Cardiac muscle cell (in vitro differentiated cells and primary cell): ENCODE measurements at places on chromosomes 5 and 9. TPM values are rescaled to one million over a fixed set of nuclear protein-coding genes. Genes with fewer than 3 reads are reported as not detected.

GABRB2 gene
- 1.8 and 3.3 TPM in 2 replicates for total RNA-seq

OTP gene
- total RNA-seq, result not detected in 2 replicates

FAM169A gene
- total RNA-seq, result 28.7 and 30.1 TPM in 2 replicates

KLF4 gene
- 0.56 and 1.4 TPM in 2 replicates for total RNA-seq

IL33 gene
- not detected in 2 replicates for total RNA-seq

PRR7 gene
- total RNA-seq, result 26.4 and 29.0 TPM in 2 replicates

DIPK1B gene
- 163 and 188 TPM in 2 replicates for total RNA-seq

HAVCR1 gene
- not detected in 2 replicates for total RNA-seq

PCDHGA11 gene
- total RNA-seq, result 3.6 and 5.0 TPM in 2 replicates

PCDHGB4 gene
- total RNA-seq, result 17.4 and 23.5 TPM in 2 replicates

C1QTNF3 gene
- total RNA-seq, result 3.7 and 4.6 TPM in 2 replicates

WNK2 gene
- total RNA-seq, result 31.6 and 92.2 TPM in 2 replicates

- no peak for DNase-seq
- H3K36me3 ChIP-seq, result no peaks in the 10 kb centered on the region
- no peak overlapping the region for H3K4me3 ChIP-seq
- no peaks in the 10 kb centered on the region for H3K27me3 ChIP-seq
- H3K4me1 ChIP-seq, result no peaks in the 10 kb centered on the region
- no peak overlapping the region for H3K27ac ChIP-seq
Observed at GRCh38 chr9:11757408-11757807, 935.8 kb upstream of the TYRP1 start.

- H3K27ac ChIP-seq, result no peak overlapping the region
- H3K4me1 ChIP-seq, result no peaks in the 10 kb centered on the region
- H3K27me3 ChIP-seq, result no peaks in the 10 kb centered on the region
- no peak overlapping the region for H3K4me3 ChIP-seq
Observed at GRCh38 chr9:21519855-21520434, 37.8 kb upstream of the IFNE start.

DNA sequence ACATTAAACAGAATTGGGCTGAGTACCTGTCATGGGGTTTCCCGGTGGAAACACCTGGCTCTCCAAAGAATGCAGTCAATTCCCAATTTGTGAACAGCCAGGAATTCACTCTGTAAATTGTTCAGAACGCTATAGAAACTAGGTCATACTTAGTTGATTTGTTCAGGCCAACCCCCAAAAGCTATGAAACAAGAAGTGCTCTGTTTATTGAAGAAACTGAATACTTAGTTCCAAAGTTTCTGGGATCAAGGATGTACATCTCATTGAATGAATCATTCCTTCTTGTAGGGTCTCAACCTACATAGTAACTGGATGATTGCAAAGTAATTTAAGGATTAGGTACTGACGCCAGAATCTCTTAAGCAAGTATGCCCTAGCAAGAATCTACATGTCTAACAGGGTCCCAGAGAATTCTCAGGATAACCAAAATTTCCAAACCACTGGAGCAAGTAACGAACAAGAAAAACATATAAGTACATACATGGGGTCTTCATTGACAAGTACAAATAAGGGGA, 659 bp upstream of the TUSC1 start:
- H3K4me3 ChIP-seq, result peak overlapping the region; percentile 58
- peaks cover 3% of the 10 kb centered on the region for H3K4me1 ChIP-seq
- no peak for DNase-seq
- peak overlapping the region; percentile 89 for H3K27ac ChIP-seq
- no peaks in the 10 kb centered on the region for H3K36me3 ChIP-seq
- H3K27me3 ChIP-seq, result no peaks in the 10 kb centered on the region

- no peaks in the 10 kb centered on the region for H3K36me3 ChIP-seq
- H3K4me1 ChIP-seq, result peaks cover 29% of the 10 kb centered on the region
- no peak for DNase-seq
- H3K27ac ChIP-seq, result no peak overlapping the region
Observed at GRCh38 chr5:143186623-143187022, 216.9 kb downstream of the NR3C1 start.

DNA sequence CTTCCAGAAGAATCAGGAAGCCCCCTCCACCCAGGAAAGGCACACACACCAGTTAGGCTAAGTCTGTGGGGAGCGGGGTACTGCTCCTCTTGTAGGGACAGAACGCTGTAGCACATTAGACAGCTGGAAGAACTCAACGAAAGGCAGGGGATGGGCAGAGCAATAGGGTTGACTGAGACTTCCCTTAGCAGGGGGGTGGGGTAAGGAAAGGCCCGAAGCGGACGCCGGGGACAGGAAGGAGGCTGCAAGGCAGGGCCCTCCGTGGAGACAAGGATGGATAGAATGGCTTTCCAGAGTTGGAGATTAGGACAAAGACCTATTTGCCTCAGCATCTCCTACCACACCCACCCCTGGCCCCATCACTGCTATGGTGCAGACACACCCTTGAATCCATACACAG, 14.3 kb downstream of the CNTFR start:
- H3K36me3 ChIP-seq, result no peaks in the 10 kb centered on the region
- peaks cover 37% of the 10 kb centered on the region for H3K4me1 ChIP-seq
- no peak overlapping the region for H3K4me3 ChIP-seq

DNA sequence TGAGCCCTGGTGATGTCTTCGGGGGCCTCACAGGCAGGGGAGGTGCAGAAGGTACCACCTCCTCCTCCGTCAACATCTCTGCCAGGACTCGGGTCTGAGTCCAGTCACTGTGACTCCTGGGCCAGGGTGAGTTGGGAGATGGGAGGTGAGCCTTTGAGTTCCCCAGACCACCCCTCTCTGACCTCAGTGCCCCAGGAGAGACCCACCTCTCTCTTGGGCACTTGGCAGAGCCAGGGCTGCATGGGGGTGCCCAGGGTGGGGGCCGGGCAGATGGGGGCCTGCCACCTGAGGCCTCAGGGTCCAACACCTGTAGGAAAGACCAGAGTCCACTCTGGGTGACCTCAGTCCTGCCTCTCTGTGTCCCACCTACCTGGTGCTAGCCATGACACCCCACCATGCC, 6.8 kb downstream of the KIF12 start:
- H3K27me3 ChIP-seq, result peaks cover 5% of the 10 kb centered on the region
- H3K27ac ChIP-seq, result no peak overlapping the region
- no peaks in the 10 kb centered on the region for H3K36me3 ChIP-seq
- no peak overlapping the region for H3K4me3 ChIP-seq
- no peaks in the 10 kb centered on the region for H3K4me1 ChIP-seq
- DNase-seq, result no peak

DNA sequence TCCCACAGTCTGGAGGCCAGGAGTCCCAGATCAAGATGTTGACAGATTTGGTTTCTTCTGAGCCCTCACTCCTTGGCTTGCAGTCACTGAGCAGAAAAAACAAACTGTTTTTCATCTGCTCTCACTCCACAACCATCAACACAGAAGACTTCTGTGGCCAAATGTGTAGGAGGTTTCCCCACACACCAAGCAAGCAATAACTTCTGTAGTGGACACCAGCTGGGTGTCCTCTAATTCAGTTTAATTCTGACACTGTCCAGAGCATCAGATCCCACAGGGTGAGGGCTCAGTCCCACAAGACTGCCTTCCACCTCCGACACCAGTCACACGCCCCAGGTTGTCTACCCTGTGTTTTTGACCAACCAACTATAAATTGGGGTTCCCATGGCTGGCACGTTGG, 209.9 kb downstream of the AOPEP start:
- DNase-seq, result peak; percentile 91
- no peaks in the 10 kb centered on the region for H3K27me3 ChIP-seq
- H3K4me3 ChIP-seq, result no peak overlapping the region
- H3K36me3 ChIP-seq, result no peaks in the 10 kb centered on the region

- no peak overlapping the region for H3K4me3 ChIP-seq
- no peak for DNase-seq
- peaks cover 12% of the 10 kb centered on the region for H3K4me1 ChIP-seq
- no peaks in the 10 kb centered on the region for H3K27me3 ChIP-seq
- H3K36me3 ChIP-seq, result no peaks in the 10 kb centered on the region
Observed at GRCh38 chr9:96140296-96141127, 161.5 kb downstream of the HSD17B3 start.

- H3K27ac ChIP-seq, result no peak overlapping the region
- no peak for DNase-seq
- no peaks in the 10 kb centered on the region for H3K36me3 ChIP-seq
Observed at GRCh38 chr5:161085056-161085455, 233.0 kb upstream of the ATP10B start.

- no peaks in the 10 kb centered on the region for H3K36me3 ChIP-seq
- H3K27ac ChIP-seq, result no peak overlapping the region
- no peak overlapping the region for H3K4me3 ChIP-seq
- peak; percentile 70 for DNase-seq
Observed at GRCh38 chr5:145943674-145944121, 7.3 kb downstream of the SH3RF2 start.

- H3K4me1 ChIP-seq, result peaks cover 52% of the 10 kb centered on the region
- no peak overlapping the region for H3K4me3 ChIP-seq
- H3K27ac ChIP-seq, result no peak overlapping the region
- no peaks in the 10 kb centered on the region for H3K27me3 ChIP-seq
- peak; percentile 10 for DNase-seq
- H3K36me3 ChIP-seq, result no peaks in the 10 kb centered on the region
Observed at GRCh38 chr5:169706758-169707450, 69.8 kb downstream of the DOCK2 start.

DNA sequence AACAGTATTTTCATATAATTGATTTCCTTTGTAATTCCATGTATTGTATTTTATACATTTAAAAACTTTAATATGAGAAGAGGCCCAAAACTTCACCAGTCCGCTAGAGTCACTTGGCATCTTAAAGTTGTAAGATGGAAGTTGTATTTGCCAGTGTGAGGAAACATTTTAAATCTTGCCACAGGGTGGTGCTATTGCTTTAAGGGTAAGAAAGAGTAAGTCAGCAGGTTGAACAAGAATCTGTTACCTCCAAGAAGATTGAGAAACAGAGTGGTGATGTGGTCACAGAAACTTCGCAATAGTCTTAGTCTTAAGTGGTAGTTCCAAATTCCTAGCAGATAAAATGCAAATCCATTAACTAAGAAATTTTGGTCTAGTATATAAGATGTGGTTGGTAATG, 39.8 kb upstream of the RANBP6 start:
- no peak overlapping the region for H3K4me3 ChIP-seq
- H3K27ac ChIP-seq, result no peak overlapping the region
- no peaks in the 10 kb centered on the region for H3K36me3 ChIP-seq
- DNase-seq, result peak; percentile 98
- H3K4me1 ChIP-seq, result no peaks in the 10 kb centered on the region
- H3K27me3 ChIP-seq, result no peaks in the 10 kb centered on the region

- no peaks in the 10 kb centered on the region for H3K4me1 ChIP-seq
- no peaks in the 10 kb centered on the region for H3K36me3 ChIP-seq
- no peak for DNase-seq
- H3K27me3 ChIP-seq, result peaks cover 68% of the 10 kb centered on the region
Observed at GRCh38 chr5:135087950-135088349, 53.9 kb upstream of the PITX1 start.

DNA sequence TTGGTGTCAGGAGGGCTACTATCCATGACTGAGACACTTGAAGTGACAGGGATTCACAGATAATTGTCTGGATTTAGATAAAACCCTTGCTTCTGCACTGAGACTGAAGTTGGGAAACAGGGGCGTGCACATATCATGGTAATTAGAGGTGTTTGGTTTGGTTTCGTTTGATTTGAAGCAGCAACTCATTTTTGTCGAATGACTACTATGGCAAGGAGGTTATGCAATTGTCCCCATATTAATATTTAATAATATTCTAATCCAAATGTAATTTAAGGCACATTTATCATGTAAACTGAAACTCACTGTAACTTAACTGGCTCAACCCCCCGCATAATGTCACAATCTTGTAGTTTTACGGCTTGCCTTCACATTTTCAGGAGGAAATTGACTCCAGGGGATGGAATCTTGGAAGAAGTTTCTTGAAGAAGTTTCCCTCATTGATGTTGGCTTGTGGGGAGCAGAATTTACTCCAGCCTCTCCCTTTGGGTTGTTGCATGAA, 12.5 kb downstream of the ZNF366 start:
- no peak for DNase-seq
- H3K27me3 ChIP-seq, result no peaks in the 10 kb centered on the region
- no peaks in the 10 kb centered on the region for H3K36me3 ChIP-seq
- no peaks in the 10 kb centered on the region for H3K4me1 ChIP-seq

- H3K4me3 ChIP-seq, result no peak overlapping the region
- H3K36me3 ChIP-seq, result no peaks in the 10 kb centered on the region
- H3K27me3 ChIP-seq, result no peaks in the 10 kb centered on the region
- no peak for DNase-seq
- peaks cover 8% of the 10 kb centered on the region for H3K4me1 ChIP-seq
Observed at GRCh38 chr5:168800701-168801100, 221.5 kb upstream of the PANK3 start.

- no peaks in the 10 kb centered on the region for H3K4me1 ChIP-seq
- H3K36me3 ChIP-seq, result no peaks in the 10 kb centered on the region
- H3K27me3 ChIP-seq, result no peaks in the 10 kb centered on the region
Observed at GRCh38 chr5:74885170-74885569, 19.0 kb upstream of the FAM169A start.

DNA sequence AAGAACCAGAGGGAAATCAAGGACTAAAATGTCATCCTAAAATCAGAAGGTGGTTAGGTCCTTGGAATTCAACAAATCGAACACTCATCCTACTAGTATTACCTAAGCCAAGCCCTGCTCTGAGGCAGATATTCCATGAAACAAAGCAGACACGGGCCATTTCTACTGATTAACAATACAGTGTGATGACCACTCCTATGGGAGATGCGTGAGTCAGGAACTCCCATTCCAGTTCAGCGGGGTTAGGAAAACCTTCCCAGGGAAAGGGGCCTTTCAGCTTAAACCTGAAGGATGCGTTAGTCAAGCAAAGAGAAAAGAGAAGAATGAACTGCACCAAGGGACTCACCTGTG, 117.8 kb upstream of the LHFPL2 start:
- no peaks in the 10 kb centered on the region for H3K27me3 ChIP-seq
- H3K27ac ChIP-seq, result no peak overlapping the region

GRCh38 chr9:109270441-109270840, 50.4 kb downstream of the EPB41L4B start:
- no peaks in the 10 kb centered on the region for H3K36me3 ChIP-seq
- no peaks in the 10 kb centered on the region for H3K27me3 ChIP-seq
- no peak overlapping the region for H3K27ac ChIP-seq
- no peak for DNase-seq

- H3K27ac ChIP-seq, result no peak overlapping the region
- no peaks in the 10 kb centered on the region for H3K36me3 ChIP-seq
- H3K27me3 ChIP-seq, result peaks cover 59% of the 10 kb centered on the region
- H3K4me3 ChIP-seq, result no peak overlapping the region
- H3K4me1 ChIP-seq, result peaks cover 6% of the 10 kb centered on the region
Observed at GRCh38 chr9:84141741-84142370, 161.3 kb downstream of the RMI1 start.

GRCh38 chr5:67476531-67476930, 279.9 kb upstream of the CD180 start:
- no peaks in the 10 kb centered on the region for H3K4me1 ChIP-seq
- no peaks in the 10 kb centered on the region for H3K36me3 ChIP-seq
- DNase-seq, result no peak
